Stimulated activated CD8-positive, alpha-beta memory T cell treated with anti-CD3 and anti-CD28 coated beads, Interleukin-12 subunit alpha, Interleukin-12 subunit beta, amount 100 ng/mL, for 4 hours (primary cell): ENCODE measurements at places on chromosomes 1 and 21.

- DNase-seq, result no peak
Observed at GRCh38 chr1:37441490-37441889, 32.9 kb upstream of the ZC3H12A start.

DNA sequence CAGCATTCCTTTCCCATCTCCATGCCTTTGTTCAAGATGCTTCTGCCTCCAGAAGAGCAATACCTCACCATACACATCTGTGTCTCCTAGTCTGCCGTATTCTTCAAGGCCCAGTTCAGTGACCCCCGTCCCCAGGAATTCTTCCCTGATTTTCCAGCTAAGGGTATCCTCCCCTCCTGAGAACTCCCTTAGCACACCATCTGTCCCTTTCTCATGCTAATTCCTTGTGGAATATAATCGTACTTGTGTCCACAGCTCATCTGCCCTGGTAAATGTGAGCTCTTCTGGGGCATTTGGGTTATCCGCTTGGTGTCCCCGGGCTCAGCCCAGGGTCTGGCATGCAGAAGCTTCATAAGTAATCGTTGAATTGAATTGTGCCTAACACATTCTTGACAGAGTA, 40.9 kb downstream of the BEND5 start:
- no peak for DNase-seq

- no peak for DNase-seq
Observed at GRCh38 chr1:86460998-86461397, 7.7 kb upstream of the CLCA1 start.

GRCh38 chr1:110519125-110519810, at the start of gene KCNA10:
Gene KCNA10 (minus strand): TSS chr1:110519175. CDS start chr1:110518787, 388 bp downstream.
- no peak for DNase-seq

DNA sequence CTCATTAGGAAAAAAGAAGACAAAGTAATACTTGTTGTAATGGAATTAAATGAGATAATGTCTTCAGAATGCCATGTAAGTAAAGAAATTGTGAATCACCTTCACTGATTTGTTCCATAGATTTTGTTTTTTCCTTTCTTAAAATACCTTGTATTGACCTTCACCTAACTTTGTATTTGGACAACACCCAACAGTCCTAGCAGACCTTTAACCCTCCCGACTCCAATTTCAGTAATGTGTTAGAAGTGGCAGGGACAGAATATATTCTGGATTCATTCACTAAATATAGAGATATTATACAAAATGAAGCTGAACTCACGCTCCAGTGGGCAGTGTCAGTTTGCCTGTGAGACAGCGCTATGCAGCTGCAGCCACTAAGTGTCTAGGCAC, 57.9 kb downstream of the UCK2 start:
- no peak for DNase-seq

DNA sequence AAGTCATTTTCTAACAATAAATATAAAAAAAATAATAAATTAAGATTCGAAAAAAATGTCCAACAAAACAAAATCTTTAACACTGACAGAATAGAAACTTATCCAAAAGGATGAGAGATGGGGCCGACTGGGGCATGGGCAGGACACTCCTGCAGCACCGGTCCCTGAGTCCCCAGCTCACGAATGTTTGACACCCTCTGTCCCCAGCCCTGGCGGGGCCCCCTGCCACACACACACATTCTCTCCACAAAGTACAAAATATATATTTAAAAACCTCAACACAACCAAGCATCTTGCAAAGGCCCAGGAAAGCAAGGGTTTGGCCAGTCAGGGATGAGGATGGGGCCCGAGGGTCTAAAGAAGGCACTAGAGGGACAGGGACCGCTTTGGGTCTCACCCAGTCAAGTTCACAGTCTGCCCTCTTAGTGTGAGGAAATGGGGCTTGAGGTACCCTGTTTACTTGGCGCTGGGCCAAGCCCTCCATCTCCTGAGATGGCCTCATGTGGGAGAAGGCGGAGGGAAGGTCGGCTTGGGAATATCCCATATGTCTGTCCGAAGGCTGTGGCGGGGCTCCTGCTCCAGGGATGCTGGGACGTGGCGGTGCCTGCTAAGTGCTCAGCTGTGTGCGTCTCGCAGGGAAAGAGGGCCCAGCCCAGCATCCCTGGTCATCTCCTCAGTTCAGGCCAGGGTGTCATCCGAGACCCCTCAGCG, 31.3 kb downstream of the EPHA2 start:
- no peak for DNase-seq

DNA sequence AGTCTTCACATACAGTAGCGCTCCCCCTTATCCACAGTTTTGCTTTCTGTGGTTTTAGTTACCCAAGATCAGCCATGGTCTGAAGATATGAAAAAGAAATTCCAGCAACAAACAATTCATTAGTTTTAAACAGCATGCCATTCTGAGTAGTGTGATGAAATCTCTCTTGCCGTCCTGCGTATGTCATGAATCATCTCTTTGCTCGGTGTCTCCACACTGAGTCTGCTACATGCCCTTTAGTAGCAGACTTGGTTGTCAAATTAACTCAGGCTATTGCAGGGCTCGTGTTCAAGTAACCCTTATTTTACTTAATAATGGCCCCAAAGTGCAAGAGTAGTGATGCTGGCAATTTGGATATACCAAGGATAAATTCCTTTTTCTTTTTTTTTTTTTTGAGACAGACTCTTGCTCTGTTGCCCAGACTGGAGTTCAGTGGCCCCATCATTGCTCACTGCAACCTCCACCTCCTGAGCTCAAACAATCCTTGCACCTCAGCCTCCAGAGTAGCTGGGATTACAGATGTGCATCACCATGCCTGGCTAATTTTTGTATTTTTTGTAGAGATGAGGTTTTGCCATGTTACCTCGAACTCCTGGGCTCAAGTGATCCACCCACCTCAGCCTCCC, 22.6 kb downstream of the PHACTR4 start:
- no peak for DNase-seq

DNA sequence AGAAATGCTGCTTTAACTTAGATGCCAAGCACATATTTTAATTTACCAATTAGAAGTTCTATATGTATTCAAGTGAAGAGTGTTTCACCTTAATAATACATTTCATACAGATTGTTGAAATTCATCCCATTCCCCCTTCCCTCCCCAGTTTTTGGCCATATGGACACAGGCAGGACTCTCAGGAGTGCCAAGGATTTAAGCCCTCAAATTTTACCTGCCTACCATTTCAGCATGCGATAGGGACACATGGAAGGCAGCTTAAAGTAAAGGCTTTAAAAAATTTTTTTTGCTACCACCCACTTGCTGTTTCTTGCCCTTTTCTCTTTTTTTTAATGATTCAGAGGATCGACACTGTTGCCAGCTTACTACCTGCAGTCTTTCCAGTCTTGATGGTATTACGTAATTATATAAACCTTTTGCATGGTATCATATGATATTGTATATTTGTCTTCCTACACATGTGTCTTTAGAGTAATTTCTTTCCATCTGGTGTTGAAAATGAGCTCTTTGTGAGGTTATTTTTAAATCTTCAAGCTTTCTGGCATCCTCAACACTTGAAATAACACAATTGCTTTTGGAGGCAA, 7.0 kb downstream of the EPB41 start:
- no peak for DNase-seq

- no peak for DNase-seq
Observed at GRCh38 chr1:56415258-56415657, 164.1 kb downstream of the PLPP3 start.

- no peak for DNase-seq
Observed at GRCh38 chr1:109912214-109912861, 1.7 kb downstream of the CSF1 start.

GRCh38 chr1:76715474-76715873, 151.8 kb upstream of the ST6GALNAC5 start:
- no peak for DNase-seq

DNA sequence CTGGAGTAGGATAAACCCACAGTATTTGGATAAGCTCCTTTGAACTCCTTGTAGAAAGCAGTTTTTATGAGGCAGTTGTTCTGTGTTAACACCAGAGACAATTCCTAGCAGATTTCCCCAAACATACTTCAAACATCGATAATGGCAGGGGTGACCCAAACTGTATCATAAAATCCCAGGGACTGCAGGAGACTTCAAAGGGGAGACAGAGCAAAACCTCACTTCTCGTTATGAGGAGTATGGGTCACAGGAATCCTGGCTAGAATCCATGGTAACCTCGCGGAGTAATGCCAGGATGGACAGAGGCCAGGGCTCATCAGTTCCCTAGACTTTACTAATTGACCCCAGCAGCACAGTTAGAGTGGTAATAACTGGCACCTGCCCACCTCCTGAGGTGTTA, 148.0 kb downstream of the DHRS3 start:
- no peak for DNase-seq

DNA sequence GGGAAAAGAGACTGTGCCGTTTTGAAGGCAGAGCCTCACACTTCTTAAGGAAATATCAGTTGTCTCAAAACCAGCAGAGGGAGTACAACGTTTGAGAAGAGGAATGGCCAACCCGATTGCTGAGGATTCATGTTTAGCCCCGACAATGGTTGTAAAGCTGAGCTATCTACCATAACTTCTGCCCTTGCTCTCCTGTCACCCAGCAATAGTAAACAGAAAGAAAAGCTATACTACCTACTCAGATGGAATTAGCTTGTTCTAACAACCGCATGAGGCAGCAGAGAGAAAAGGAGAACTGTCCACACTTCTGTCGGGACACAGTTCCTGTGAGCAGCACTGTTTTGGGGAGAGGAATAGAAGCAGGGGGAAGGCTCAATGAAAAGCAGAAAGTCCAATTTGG, 91.2 kb downstream of the SLC45A1 start:
- DNase-seq, result no peak

DNA sequence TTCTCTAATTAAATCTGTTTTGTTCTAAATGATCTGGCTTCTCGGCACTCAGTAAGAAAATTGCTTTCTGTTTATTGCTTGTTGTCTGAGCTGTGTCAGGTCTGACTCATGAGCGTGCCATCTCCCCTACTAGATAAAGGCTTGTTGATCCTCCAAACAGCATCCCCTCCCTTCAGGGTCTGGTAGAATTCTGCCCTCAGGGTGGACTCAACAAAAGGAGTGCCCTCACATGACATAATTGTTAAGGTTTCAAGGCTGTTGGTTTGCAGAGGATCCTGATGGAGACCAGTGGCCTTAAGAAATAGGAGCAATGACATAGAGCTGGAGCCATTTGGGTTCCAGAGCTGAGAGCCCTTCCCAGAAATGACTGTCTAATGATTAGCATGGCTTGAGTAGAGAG, 36.0 kb upstream of the ATP2B4 start:
- no peak for DNase-seq

DNA sequence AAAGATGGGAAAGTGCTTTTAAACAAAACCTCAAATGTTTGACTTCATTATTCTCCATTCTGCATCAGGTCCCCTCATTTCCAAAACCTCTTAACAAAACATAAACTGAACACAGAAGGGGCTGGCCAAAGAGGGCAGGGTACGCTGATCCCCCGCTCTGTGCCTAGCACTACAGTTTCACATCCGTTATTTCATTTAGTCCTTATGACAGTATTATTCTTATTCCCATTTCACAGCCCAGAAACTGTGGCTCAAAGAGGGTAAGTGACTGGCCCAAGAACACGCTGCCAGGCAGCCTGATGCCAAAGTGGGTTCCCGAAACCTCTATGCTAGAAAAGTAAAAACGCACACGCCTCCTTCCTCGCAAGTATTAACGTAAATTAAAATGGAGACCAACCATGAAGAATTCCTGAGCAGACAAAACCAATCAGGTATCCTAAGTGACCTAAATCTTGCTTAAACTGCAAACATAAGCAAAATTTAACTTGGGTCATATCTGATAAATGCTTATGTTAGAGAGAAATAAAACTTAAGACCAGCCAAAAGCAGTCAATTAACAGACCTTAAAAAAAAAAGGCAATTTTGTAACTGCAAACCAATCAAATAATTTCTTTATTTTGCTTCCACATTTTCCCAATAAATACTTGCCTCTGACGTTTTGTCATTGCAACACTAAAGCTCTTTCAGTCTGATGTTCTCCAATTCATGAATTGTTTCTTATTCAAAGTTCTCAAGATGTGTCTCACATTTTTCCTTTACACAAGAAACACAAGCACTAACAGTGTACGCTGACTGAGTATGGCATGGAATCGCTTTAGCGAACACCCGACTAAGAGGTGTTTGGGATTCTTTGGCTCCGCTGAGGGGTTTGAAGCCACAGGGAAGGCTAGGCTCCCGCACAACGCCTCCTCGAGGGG, 653 bp downstream of the CASP9 start:
- no peak for DNase-seq

- DNase-seq, result no peak
Observed at GRCh38 chr1:85224295-85224694, 23.5 kb upstream of the SYDE2 start.

- DNase-seq, result no peak
Observed at GRCh38 chr1:241615043-241615974, 24.9 kb downstream of the CHML start.

DNA sequence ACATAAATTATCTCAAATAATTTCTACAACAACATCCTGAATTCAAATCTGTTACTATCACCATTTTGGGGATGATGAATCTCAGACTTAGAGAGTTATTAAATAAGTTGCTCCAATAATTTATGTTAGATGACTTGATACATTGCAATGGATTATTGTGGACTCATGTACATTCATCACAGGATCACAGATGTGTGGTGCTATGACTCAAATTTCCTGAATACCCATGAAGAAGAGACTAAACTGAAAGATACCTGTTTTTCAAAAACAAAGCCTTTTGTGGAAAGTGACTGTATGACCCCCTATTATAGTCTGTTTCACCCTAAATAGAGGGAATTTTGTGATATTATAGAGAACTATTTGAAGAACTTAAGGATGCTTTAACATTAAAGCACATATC, 315.0 kb downstream of the PLA2G4A start:
- DNase-seq, result no peak

DNA sequence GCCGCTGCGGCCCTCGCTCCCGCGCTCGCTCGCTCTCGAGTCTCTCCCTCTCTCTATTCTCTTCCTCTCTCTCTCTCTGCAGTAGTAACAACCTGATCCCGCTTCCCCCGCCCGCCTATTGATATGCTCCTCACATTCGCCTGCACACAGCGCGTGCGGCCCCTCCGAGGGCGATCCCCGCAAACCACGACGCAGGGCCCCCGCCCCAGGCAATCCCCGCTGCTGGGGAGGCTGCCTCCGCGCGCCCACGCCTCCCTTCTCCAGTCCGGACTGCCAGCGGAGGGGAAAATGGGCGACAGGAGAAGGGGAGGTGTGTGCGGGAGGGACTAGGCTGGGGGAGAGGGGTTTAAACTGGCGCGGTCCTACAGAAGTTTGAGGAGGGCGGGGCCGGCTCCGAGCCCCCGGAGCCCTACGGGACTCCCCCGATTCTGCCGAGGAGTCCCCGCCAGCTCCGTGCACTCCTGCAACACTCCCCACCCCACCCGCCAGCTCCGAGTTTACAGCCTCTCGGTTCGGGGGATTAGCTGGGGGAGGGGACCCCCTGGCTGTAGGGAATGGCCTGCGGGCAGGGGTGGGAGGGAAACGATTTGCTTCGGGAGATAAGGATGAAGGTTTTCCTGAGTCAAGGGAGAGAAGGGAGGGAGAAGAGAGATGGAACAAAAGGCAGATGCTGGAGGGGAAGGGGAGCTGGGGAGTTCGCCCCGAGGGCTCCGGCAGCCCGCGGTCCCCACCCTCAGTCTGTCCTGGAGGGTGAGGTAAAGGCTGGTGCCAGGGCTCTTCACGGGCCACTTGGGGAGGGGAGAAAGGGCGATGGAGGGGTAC, 66.6 kb downstream of the SYT2 start:
- DNase-seq, result no peak
